ENCODE measurements at places on chromosomes 2 and 18.

DNA sequence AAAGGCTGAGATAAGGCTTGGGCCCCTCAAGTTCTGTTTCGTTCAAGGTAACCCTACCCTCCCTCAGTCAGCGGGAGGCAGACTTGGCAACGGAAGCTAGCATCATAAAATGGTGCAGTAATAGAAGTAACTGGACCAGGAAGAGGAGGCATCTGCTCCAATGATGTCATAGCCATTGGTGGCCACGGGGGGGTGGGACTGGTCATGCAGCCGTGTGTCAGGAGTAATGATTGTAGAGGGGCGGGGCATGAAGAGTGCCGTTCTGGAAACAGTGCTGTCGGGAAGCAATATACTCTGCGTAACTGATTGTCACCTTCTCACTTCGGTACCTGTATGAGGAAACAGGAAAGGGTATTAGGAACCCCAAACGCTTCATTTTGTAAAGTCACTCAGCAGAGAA is 6.9 kb upstream of the POLR2D start:
- DNase-seq, result no peak

DNA sequence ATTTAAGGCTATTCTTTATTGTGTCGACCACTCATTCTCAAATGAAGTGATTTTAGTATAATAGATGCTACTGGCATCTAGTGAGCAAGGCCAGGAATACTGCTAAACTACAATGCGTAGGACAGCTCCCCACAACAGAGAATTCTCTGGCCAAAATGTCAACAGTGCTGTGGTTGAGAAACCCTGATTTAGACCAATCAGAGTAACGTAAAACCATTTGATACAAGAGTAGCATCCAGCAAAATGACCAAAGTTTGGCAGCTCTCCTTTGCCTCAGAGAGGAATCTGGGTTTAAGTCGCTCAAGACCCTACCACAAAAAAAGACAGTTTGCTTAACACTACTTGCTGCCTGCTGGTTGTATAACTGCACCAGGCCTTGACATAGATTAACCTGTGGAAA is 37.0 kb upstream of the TTN start:
- no peak for DNase-seq

GRCh38 chr2:42046819-42047487 is 868 bp upstream of the PKDCC start:
- no peak for DNase-seq

DNA sequence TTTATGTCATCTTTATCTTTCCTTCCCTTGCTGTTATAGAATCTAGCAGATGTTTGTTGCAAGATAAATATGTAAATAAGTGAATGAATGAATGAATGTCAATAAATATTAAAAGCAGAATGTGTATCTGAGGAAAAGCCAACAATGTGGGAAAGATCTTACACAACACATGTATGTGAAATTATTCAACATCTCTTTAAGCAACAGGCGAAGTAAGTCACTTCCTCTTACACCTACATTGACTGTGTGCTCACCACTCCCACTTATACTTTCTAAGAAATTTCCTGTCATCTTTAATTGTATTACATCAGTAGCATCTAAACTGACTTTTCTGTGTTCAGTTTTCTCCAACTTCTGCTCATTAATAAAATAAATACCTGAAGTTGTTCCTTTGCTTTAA is 43.0 kb downstream of the RAD51AP2 start:
- DNase-seq, result no peak

- DNase-seq, result no peak
Observed at GRCh38 chr2:172135446-172135845, 32.7 kb upstream of the DLX2 start.

DNA sequence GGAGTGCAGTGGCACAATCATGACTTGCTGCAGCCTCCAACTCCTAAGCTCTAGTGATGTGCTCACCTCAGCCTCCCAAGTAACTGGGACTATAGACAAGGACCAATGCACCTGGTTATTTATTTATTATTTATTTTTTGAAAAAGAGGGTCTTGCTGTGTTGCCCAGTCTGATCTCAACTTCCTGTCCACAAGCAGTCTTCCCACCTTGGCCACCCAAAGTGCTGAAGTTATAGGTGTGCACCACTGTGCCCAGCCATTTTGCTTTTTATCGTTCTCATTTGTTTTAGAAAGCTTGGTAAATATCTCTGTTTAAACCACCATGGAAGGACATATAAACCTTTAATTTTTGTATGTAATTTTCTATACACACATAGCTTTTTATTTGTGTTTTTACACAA is 74.2 kb downstream of the SMCHD1 start:
- no peak for DNase-seq

DNA sequence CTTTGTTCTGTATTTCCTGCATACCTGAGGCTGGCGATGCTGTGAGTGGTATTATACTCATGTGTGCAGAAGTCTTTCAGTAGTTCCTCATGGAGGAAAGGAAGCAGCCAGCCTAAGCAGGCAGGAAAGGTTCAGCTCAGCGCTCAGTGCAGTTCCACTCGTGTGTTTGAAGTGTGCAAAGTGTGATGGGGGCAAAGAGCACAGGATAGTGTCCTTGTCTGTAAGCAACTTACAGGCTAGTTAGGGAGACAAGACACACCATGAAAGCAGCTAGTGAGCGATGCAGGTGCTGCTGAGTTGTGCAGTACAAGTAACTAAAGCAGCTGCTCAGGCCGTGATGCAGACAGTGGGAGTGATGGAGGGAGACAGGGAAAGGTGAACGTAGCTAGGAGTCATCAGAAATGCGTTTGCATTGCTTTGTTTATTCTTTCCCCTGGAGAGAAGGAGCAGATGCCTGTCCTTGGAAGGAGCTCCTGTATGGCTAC is 146.2 kb downstream of the LDLRAD4 start:
- no peak for DNase-seq

DNA sequence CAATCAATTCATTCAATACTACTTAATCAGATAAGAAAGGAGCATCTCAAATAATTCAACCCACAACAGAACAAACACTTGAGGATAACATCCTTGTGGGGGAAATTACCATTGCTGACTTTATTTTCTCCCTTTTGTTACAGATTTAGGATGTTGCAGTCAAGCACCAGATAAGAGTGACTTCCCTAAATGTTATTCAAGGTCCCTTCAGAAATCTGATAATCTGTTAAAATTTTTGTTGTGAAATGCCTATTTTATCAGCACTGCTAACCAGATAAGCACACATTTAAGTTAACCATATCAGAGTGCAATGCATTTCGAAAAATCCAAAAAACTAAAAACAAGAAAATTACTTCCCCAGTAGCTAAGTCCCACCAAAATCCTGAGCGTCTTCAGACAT is 33.5 kb downstream of the SUMO1 start:
- DNase-seq, result no peak

DNA sequence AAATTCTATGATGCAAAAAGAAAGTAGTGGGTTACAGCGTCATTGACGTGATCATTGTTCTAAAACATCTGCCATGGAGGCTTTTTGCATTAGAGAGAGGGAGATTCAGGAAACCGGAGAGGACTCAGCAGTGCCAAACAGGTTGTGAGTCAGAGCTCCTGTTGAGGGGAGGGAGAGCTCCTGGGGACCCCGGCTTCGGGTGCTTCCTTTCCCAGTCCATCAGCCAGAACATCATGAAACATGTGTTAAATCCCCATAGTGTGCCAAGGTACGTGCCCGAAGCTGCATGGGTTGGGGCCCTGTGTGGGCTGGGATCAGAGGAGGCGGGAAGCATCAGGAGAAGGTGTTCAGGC is 791 bp upstream of the CYRIA start:
- no peak for DNase-seq

GRCh38 chr2:174846941-174847938 is 83.0 kb upstream of the CHRNA1 start:
- DNase-seq, result peak; percentile 9

DNA sequence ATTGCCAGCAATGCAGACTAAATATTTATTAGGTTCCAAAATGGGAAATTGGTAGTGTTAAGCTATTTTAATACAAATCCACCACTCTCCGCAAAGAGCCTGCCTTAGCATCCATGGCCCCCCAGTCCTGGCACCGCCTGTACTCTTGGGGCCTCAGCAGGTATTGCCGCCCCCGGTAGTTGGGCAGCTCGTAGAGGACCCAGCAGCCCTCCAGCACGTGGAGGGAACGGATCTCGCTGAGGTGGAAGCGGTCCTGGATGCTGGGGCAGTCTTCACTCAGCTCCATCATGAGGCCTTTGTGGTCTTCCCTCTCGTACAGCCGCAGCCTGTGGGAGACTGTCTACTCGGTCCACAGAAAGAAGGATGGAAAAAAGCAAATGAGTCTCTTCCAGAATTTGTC is 1.5 kb downstream of the CRYGC start:
- no peak for DNase-seq

GRCh38 chr2:63539416-63540162 is 48.7 kb downstream of the WDPCP start:
- no peak for DNase-seq
